ENCODE measurements at places on chromosomes 3 and 15.

DNA sequence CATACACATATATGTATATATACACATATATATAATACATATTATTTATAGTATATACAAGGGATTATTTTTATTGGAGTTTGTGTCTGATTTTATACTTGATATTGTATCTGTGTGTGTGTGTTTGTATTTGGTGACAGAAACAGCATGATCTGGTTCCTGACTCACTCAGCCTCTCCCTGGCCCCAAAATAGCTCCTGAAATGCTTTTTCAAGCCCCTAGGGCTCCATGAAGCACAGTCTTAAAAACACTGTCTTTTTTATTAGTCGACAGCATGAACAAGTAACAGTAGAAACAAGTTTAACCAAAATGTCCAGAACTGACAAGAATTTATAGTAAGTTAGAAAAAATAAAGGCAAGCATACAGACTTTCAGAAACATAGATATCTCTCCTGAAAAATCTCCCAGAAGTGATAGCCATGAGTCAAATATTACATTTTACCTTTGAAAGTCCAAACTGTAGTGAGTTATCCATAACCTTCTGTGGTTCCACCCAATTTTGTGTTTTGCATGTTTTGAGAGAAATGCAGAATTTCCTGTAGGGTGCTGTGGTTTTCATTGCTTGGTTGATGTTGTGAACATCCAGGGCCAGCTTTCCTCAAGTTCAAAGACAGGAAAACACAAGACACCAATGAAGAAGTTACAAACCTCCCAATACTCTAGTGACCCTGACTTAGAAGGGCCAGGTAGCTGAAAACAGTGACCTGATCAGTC is 98.5 kb upstream of the CCDC80 start:
- DNase-seq = no peak

DNA sequence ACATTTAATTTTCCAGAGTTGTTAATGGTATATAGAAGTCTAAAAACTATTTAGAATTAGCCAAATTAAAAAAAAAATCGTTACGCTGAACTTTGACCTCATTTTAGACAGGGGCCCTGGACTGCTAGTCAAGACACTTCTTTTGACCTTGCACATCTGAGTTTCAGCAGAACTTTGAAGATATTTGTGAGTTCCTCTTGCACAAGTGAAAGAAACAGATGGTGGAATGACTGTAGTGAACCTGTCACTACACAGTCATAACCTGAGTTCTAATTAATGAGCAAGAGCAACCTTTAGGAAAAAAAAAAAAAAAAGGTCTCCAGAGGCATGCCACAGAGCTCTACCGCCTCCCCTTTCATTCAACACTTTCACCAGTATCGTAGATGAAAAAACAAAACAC is 5.3 kb downstream of the MYO5C start:
- no peak for DNase-seq

DNA sequence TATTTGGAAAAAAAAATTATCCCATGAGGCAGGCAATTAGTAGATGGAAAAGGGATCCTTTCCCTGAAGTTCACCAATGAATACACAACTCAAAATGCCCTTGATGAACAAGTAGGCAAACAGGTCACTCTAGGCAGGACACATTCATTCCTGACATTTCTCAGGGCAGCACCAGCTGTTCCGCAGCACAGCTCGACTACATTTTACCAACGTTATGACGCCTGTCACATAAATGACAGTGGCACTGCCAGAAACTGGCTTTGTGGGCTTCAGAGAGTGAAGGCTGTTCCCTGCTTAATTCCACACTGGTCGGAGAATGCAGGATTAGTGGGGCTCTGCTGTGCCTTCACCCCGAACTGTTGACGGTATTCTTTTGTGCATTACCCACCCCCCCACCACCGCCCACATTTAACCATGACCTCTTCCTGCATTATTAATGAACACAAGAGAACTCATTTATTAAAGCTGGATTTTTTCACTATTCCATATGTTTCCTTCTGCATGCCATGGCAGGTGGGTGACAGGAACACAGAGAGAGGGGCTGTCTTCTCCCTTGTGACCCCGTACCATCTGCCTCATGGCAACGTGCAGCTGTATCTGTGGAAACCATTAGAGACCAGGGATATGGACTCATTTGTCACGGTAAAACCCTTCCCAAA is 197.6 kb downstream of the PDZRN3 start:
- DNase-seq = no peak

- no peak for DNase-seq
Observed at GRCh38 chr3:197989651-197990050, 29.6 kb downstream of the LMLN start.

DNA sequence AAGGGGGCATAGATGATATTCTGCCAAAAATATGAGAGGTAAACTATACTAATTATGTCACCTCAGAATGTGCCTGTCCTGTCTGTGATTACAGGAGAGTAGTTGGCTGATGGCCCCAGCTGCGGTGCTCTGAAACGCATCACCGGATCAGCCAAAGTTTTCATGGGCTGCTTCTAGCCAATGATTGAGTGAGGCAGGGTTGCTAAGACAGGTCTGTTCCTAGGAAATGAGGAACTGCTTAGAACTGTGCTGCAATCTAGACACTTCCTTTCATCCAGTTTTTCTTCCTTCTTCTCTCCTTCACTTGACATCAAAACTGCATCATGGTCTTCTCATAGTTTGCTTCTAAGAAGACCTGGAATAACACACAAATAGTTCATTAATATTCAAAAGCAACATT is 124.0 kb downstream of the KCNH8 start:
- DNase-seq = no peak

GRCh38 chr3:170425491-170426239 is 7.0 kb downstream of the CLDN11 start:
- no peak for DNase-seq

DNA sequence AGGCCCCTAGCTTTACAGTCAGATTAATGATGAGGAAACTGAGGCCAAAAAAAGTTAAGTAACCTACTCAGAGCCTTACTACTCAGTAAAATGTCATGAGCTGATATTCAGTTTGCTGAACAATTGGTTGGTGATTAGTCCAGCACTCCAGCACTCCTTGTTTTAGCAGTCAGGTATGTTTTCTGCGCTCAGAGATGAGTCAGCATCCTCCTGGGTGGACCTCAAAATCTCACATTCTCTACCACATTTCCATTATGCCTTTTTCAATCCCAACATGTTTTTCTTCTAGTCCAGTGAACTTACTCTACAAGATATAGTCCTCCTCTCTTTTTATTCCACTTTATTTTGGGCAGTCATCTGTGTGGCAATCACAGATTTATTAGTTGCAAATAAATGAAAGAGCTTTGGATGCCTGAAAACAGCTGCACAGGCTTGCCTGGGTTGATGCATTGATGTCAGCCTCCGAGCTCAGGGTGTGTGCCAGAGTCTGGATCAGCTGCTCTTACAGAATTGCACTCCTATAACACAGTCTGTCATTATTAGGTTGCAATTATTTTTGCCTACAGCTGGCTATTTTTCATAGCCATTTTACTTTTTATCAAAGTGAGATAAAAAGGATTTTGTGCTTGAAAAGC is 133.2 kb downstream of the ARPP21 start:
- no peak for DNase-seq

DNA sequence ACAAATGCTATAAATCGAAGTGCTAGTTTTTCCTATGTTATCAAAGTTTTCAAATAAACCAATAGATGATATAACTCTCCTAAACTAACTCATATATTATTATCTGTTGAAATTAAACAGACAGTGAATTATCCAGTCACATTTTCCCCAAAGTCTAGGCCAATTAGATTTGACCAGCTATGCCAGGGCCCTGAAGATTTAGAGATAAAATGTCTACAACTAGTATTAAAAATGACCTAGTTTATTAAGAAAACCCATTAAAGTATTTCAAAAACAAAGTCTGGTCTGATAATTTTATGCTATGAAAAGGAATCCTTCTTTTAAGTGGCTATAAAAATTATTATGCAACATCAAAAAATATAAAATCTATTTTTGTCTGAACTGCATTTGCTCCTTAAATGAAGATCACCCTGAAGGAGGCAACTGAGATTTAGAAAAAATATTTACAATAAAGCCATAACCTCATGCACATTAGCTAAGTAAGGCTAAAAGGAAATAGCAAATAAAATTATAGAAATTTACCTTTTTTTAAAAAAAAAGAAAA is 83.4 kb upstream of the MEX3B start:
- DNase-seq = no peak

DNA sequence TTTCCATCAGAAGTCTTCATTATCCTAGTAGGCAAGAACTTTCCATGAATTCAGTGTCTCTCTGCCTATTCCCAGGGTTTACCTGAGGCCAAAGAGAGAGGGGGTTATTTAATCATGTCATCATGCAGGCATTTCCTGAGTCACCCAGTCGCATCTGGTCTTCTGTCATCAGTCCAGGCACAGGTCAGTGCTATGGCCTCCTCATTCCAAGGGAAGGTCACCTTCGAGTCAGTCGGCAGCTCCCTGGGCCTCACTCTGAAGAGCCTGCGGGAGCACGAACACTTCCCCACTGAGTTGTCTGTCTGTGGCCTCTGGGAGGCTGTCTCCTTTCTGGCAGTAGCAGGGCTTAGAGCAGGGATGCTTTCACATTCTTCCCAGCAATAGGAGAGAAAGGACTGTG is 26.2 kb upstream of the LRTM1 start:
- DNase-seq = no peak

DNA sequence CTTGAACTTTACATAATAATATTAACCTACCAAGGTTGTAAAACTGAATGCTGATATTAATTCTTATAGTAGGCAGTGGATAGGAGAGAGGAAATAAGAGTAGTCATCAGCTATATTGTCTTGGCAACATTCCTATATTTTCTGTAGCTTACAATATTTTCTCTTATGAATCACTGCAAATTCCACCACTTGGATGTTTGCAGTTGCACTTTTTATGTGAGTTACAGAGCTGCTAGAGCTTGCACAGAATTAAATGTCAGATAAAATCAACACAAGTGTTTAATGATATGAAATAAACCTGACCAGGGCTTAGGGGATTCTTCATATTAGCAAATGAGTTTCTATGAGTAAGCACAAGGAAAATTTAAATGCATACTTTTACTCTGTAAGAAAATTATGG is 1710.1 kb downstream of the SI start:
- no peak for DNase-seq

DNA sequence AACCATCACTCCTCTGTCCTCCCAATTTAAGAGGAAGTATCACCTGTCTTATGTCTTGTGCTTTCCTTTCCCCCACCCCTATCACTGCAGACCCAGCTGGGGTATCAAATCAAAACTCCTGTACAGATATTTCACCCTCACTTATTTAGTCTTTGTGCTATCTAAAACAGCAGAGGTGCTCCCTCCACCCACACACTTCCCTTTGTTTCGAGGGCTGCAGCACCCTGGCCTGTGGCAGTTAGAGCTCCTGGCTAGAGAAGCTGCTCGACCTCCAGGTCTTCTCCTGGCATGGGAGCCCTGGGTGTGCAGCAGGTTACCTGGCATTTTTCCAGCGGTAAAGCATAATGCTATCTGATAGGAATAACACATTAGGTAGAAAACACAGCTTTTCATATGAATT is 181.4 kb upstream of the BCL6 start:
- DNase-seq = no peak

DNA sequence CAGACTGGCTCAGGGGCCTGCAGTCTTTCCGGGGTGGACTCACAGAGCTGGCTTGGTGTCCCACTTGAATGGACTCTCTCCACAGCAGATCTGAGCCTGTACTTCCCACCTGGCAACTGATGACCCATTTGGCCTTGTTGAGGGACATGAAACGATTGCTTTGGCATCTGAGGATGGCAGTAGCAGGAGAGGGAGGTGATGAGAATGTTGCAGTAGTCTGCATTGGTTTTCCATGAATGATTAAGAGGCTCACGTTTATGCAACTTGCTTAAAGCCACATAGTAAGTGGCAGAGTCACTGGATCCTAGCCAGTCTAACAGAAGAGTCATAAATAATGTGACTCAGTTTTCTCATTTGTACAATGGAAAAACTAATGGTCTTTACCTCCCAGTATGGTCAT is 21.9 kb downstream of the IL20RB start:
- no peak for DNase-seq

DNA sequence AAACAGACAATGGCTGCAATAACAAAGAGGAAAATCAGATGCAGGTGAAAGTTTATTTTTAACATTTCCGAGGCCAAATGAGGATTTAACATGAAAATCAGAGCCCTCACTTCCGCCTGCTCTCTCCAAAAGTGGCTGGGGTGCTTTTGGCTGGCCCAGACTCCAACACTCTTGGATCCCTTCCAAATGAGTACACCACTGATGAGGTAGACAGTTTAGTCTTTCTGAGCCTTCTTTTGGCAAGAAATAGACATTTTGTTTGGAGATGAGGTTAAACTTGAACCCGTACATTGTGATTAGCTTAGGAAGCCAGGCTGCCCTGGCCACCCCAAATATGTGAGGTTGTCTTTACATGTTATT is 51.0 kb upstream of the TRA2B start:
- DNase-seq = no peak

DNA sequence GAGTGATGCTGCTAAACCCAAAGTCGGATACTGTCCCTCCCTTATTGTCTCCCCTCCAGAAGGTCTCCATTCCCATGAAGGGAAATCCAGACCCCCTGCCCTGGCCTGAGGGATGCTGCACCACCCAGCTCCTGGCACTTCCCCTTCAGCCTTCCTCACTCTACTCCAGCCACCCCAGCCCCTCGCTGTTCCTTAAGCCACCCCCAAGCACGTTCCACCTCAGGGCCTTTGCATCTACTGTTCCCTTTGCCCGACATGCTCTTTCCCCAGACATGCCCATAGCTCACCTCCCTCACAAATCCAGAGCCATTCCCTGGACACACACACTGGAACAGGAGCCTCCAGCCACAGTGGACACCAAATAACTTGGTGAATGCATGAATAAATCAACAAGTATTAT is 8.1 kb downstream of the WNT7A start:
- DNase-seq = no peak

- DNase-seq = no peak
Observed at GRCh38 chr3:147963711-147964110, 554.5 kb downstream of the ZIC1 start.

GRCh38 chr15:48076454-48076853 is 44.3 kb upstream of the SLC24A5 start:
- DNase-seq = no peak

DNA sequence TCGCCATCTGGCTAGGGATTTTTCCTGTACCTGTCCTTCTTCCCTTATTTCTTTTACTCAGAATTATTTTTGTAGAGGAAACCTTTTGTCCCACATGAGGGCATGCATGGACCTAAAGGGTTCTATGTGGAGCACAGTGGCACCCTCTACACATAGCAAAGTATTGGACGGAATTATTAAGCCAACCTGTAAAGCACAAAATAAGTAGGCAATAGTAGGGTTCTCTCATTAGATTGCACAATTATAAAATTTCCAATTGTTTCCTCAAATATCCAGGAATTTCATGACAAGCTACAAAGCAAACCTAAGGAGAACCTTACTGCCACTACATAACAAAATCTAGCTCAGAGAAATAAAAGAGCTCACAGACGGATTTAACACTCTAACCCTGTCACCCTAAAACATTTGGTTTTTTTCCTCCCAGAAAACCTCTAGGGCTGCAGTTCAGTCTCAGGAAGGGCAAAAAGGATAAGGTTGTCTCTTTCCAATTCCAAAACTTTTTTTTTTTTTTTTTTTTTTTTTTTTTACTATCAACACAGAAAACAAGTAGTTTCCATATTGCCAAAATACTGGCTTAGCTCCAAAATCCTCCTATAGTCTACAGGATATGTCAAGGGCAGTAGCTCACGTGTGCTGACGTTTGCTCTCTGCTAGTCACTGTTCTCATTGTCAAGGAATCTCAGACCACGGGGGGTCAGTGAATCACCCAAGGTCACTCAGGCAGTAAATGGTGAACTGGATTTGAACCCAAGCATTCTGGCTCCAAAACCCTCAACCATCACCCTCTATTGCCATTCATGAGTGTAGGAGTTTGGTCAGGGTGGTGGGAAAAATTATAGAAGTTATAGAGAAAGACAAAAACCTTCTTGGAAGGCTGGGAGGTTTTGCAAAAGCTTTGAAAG is 52.3 kb downstream of the NCEH1 start:
- DNase-seq = no peak
